Glutamatergic neuron (in vitro differentiated cells): ENCODE measurements at places on chromosomes 6 and 20.

DNA sequence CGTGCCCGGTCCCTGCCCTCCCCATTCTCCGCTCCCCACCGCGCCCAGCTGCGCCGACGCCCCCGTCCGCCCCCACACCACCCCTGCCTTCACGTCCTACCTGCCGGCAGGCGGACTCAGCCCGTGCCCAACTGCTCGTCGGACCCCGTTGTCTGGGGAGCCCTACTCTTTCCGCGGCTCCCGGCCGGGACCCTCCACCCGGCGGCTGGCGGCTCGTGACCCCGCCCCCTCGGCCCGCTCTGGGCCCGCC lies at the start of gene SERAC1:
TSS of gene SERAC1 (minus strand) at position 223 of the 250 bp plus-strand sequence. CDS start 9,899 bp downstream, outside the sequence.
- no peak for DNase-seq

DNA sequence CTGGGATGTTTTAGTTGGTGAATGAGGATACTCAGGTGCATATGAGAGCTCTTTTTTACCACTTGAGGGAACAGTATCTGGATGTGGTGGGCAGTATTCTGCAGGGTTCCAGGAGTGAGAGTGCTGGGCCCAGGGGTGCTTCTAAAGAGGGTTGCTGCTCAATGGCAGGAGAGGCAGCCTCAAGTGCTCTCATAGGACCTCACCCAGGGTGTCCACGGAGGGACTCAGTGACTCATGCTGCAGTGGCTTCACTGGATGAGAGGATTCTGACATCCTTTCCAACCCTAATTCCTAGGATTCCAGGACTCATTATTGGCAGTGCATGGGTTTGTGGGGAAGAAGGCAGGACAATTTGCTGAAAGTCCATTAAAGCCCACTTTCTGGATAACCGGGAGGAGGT lies 176.6 kb upstream of the FERMT1 start:
- DNase-seq: no peak

GRCh38 chr20:10800288-10800687 lies 126.5 kb upstream of the JAG1 start:
- no peak for DNase-seq

DNA sequence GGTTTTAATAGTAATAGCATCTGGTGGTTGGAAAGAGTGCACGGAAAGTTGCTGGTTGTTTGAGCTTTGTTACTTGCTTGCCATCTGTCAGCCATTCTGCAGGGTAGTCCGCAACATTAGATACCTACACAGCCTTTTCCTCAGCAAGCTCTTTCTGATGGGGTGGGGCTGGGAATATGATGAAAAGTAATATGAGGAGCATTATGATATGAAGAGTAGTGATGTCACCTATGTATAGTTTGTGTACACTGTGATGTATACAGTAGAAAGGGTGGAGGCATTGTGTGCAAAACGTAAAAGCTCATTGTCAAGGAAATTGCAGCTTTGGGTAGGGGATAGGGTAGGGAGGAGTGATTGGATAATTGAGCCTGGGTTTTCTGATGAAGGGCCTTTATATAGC lies 16.1 kb downstream of the SCAF8 start:
- DNase-seq: no peak

GRCh38 chr6:125888989-125889656 lies 67.4 kb upstream of the HINT3 start:
- no peak for DNase-seq

DNA sequence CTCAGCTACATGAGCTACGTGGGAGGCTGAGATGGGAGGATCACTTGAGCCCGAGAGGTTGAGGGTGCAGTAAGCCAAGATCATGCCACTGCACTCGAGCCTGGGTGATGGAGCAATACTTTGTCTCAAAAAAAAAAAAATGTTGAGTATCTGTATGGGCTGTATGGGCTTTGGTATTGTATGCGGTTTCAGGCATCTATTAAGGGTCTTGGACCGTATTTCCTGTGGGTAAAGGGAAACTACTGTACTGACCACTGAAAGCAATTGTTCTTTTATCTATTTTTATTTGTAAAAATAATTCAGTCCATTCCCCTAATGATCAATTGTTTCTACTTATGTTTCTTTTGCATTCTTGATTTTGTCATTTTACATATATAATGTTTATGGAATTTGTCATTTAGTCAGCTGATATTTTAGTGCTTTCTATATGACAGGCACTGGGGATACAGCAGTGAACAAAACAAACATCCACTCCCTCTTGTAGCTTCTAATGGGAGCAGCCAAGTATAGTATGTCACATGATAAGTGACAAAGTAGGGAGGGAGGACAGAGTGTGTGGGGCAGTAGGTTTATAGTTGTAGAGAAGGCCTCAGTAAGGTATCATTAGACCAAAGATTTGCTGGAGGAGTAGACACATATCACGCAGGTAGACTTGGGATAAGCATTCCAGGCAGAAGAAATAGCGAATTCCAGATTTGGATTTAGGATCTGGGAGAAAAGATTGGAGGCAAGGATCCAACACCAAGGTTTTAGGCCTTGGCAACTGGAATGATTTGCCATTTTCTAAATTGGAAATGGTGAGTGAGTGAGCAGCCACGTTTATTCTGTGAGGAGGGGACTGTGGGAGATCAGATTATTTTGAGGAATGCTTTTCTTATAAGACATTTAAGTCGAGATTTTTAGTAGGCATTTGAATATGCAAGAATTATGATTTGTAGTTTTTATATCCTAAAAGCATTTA lies 6.0 kb downstream of the PCMT1 start:
- no peak for DNase-seq

- DNase-seq: peak; percentile 77
Observed at GRCh38 chr6:41894366-41895299, 542 bp downstream of the USP49 start.

DNA sequence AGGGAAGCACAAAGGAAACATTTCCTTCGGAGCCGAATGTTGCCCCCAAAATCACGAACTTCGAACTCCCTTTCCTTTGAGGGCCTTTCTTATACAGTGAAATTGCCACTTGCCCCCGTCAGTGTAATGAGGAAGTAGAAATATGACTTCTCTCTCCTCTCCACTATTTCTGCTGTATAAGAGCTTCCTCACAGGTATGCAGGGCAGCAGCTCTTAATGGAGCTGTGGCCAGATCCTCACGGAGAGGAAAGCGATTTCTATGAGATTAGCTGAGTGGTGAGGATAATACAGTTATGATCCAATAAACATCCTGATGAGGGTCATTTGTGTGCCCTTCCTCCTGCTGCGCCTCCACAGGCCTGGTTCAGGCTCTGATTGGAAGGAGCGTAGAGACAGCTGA lies 10.8 kb upstream of the CPNE5 start:
- no peak for DNase-seq

- DNase-seq: no peak
Observed at GRCh38 chr20:46394872-46395760, 11.3 kb downstream of the ELMO2 start.

DNA sequence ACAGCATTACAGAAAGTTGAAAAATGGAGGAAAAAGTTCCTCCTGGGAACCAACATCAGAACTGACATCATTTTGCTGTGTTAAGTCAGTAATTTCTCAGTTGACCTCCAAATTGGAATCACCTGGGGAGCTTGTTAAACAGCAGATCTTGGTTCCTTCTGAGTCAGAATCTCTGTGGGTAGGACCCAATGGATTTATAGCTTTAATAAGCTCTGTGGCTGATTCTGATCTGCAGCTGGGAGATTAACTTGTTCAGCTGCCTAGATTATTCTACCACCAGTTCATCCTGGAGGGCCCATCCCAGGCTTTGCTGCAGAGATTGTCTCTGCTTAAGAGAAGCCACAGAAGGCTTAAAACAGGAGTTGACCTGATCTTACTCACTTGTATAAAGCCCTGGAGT lies 90.7 kb upstream of the POPDC3 start:
- no peak for DNase-seq

GRCh38 chr6:43946641-43947363 lies 176.8 kb downstream of the VEGFA start:
- no peak for DNase-seq

DNA sequence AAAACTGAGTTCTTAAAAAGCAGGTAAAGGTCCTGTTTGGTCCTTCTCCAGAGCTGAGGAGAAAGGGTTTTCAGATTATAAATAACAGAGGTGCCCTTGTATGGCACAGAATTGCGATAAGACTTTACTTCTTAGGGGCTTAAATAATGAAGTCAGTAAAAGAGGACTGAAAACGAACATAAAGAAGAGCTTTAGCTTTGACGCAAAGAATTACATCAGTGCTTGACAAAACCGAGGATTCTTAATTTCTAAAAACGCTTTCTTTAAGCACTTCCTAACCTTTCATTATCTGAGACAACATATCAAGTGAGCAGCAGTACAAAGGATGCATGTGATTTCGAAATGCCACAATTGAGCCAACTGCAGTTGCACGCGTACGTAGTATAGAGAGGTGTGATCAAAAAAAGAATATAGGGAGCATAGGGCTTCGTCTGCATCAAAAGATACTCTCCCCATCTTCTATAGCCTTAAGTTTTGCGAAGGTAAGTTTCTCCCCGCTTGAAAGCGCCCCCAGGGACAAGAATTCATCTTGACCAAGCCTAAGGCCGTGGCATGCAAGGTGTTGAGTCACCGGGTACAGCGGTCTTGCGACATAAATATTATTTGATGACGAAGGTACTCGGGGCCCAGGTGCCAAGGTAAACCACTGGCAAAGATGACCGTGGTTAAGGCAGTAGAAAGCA lies 778 bp upstream of the LOC128125822 start:
- DNase-seq: no peak

GRCh38 chr6:161302949-161303348 lies 29.1 kb upstream of the AGPAT4 start:
- no peak for DNase-seq

DNA sequence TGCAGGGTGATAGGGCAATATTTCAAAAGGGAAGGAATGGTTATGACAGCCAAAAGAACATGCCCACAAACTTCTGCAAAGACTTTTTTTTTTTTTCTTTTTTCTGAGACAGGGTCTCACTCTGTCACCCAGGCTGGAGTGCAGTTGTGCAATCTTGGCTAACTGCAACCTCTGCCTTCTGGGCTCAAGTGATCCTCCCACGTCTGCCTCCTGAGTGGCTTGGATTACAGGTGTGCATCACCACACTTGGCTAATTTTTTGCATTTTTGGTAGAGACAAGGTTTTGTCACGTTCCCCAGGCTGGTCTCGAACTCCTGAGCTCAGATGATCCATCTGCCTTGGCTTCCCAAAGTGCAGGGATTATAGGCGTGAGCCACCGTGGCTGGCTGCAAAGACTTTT lies 117.6 kb upstream of the ADGRF1 start:
- no peak for DNase-seq

GRCh38 chr6:105424175-105424783 lies 21.4 kb upstream of the PREP start:
- peak; percentile 66 for DNase-seq

GRCh38 chr6:53702316-53702715 lies 36.8 kb upstream of the KLHL31 start:
- no peak for DNase-seq

DNA sequence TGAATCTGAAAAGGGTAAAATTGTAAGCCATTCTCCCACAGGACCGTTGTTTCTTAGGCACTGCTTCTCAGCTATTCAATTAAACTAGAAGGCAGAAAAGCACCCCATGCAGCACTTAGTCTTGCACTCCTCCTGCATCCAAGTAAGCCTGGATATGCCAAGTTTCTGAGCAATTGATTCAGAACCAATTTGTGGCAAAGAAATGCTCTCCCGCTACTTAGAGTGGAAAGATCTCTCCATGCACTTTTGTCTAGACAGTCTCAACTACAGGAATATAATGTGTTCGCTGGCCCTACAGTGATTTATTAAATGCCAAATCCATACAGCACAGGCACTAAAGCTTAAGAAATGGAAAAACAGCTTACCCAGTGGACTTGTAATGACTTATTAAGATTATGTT lies 338.5 kb downstream of the HACE1 start:
- no peak for DNase-seq

GRCh38 chr6:28776269-28777146 lies 147.3 kb downstream of the TRIM27 start:
- DNase-seq: no peak

GRCh38 chr6:17179530-17180073 lies 77.8 kb downstream of the STMND1 start:
- no peak for DNase-seq

GRCh38 chr6:34177181-34177591 lies 31.3 kb upstream of the GRM4 start:
- no peak for DNase-seq

DNA sequence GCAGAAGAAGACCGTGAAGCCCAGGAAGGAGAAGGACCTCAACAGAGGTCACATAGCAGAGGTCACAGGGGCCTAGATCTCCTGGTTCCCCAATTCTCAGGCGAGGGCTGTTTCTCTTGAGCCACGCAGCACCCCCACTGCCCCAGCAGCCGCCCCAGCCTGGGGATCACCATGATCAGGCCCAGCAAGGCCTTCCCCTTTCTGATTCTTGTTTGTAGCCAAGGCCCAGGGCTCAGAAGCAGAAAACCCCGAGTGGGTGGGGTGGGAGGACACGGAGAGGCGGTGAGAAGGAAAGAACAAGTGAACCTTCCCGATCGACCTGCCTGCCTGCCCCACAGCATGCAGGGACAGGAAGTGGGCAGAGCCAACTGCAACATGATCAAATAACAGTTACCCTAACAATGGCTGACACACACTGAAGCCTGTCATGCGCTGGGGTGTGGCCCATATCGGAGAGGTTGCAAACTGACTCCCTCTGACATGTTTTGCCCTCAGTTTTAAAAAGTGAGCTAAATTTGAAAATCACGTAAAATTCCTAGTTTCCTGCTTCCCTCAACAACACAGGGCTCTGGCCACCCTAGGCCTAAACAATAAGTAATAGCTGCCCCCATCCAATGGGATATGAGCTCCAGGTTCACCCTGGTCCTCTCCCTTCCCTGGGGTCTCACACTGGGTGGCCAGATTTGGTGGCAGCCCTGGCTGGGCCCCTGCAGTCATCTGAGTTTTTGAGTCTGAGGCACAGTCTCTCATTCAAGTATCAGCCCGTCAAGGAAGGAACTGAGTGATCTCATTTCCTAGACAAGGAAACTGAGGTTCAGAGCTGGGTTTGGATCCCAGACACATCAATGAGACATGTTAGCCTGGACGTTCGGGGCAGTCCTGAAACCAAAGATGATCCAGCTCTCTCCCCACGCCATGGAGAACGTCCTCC lies 6.5 kb downstream of the PEDS1 start:
- no peak for DNase-seq

DNA sequence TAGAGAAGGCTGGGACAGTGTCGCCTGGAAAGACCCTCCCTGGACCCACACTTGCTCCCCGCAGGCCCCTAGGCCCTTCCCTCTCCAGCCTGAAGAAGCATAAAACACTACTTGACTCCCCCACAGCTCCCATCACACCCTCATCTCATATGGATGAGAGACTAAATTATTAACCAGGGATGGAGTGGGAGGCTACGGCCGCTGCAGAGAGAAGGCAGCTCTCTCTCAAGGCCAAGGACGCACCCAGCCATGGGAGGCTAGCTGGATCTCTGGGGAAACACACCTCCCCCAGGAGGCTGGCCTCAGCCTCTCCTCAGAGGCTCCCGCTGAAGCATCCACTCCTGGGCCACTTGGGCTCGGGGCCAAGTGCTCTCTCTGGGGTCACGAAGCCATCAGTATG lies 102.5 kb downstream of the GRM4 start:
- no peak for DNase-seq

GRCh38 chr6:125041740-125042459 lies 79.7 kb downstream of the RNF217 start:
- DNase-seq: no peak
